ENCODE measurements at places on chromosomes 2 and 18. TPM values are rescaled to one million over a fixed set of nuclear protein-coding genes. Genes with fewer than 3 reads are reported as not detected.

GRCh38 chr2:22798386-22798785 lies 586.6 kb upstream of the KLHL29 start:
- DNase-seq: no peak

DNA sequence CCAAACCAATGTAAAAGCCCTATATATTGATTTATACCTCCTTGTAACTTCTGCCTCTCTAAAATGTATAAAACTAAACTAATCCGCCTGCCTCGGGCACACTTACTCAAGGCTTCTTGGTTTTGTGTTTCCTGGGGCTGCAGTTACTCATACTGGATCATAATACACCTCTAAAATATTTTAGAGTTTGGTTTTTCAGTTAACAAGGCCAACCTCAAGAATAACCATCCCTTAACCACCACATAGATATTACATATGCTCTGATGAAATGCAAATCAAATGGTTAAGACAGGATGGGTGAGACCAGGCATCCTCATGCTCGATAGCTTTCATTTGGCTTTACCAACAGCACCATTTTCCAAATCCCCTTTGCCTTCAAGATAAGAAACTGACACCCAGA lies 46.4 kb downstream of the UXS1 start:
- DNase-seq: no peak

Gene ABCG5
- not detected for total RNA-seq

GRCh38 chr2:224570328-224570993 lies 14.7 kb downstream of the CUL3 start:
- DNase-seq: no peak

Gene CD207
- total RNA-seq: not detected

GRCh38 chr2:61125798-61126197 lies 36.2 kb upstream of the C2orf74 start:
- DNase-seq: no peak

Gene MGAT4A
- total RNA-seq: 80.8 TPM

DNA sequence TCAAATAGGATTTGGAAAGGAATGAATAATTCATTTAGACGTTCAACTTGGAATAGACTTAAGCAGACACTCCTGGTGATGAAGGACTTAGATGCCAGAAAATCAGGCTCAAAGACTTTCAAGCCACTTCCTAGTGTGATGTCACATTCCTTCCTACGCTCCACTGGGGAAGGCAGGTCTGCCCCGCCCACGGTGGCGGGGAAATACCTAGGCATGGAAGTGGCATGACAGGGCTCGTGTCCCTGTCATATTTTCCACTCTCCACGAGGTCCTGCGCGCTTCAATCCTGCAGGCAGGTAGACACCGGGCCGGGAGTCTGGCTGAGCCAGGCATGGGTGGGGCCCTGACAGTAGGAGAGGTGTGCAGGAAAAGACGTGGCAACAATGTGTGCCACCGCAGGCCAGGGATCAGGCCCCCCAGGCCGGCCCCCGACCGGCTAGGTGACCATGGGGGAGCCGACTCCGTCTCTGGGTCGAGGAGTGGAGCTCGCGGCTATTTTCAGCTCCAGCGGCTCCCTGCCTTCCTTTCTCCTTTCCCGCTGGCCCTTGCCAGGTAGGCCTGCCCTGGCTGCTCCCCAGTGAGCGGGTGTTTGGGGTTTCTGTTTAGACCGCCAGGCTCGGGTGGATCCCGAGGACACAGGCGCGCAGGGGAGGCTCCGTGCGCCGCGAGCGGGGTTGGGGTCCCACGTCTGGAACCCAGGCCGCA lies at the start of gene IL1RL2:
Gene IL1RL2, plus strand, starts transcription at position 233 of the 705 bp plus-strand sequence. CDS start 845 bp downstream, outside the sequence.
- no peak for DNase-seq

DNA sequence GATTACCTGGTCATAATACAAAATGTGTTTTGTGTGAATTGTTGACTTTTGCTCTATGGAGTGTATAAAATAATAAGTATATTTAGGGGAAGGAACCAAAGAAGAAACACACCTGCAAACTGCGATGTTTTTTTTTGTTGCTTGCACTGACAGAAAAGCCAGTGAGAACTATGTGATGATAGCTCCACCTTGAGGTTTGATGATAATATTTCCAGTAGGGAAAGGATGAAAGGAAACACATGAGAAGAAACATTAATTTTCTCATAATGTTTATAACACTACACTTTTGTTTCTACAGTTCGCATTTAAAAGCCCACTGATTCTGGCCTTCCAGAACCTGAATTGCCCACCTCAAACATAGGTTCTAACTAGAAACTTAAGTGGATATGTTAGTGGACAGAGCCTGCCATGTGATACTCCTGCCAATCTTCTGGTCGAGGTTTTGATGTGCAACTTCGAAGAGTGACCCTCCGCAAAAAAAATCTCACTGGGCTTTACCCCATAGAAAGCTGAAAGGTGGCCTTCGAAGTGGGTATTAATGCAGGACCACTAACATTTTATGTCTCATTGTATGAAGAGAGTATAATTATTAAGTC lies 476.4 kb upstream of the SPHKAP start:
- DNase-seq: no peak

DNA sequence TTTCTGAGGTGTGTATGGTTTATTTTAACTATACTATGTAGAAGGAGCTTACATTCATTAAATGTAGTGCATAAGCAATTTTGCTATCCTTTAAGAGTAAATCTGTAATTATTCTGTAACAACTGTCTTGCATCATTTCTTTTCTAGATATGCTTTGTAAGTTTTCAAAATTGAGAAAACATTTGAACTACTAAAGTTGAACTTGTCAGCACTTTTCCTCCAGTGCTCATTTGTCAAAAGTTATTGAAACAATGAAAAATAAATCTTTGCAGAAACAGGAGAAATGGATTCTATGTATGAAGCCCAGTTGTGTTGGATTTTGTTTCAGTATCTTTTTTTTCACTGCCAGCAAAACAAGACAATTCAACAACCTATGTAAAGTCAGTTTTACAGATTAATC lies 14.5 kb upstream of the ZNF385B start:
- DNase-seq: no peak

Gene NEU2
- not detected for total RNA-seq

GRCh38 chr2:7930800-7931635 lies 750.8 kb upstream of the ID2 start:
- DNase-seq: no peak

Gene MLPH
- total RNA-seq: 2.0 TPM

Gene IMPA2
- total RNA-seq: 8.4 TPM

Gene CHRND
- not detected for total RNA-seq

- DNase-seq: no peak
Observed at GRCh38 chr18:58668211-58668610, 3.1 kb upstream of the MALT1 start.

Gene RAB6C
- not detected for total RNA-seq

Gene FBXO36
- total RNA-seq: 1.7 TPM

GRCh38 chr2:84830095-84830494 lies 50.8 kb downstream of the TRABD2A start:
- no peak for DNase-seq

DNA sequence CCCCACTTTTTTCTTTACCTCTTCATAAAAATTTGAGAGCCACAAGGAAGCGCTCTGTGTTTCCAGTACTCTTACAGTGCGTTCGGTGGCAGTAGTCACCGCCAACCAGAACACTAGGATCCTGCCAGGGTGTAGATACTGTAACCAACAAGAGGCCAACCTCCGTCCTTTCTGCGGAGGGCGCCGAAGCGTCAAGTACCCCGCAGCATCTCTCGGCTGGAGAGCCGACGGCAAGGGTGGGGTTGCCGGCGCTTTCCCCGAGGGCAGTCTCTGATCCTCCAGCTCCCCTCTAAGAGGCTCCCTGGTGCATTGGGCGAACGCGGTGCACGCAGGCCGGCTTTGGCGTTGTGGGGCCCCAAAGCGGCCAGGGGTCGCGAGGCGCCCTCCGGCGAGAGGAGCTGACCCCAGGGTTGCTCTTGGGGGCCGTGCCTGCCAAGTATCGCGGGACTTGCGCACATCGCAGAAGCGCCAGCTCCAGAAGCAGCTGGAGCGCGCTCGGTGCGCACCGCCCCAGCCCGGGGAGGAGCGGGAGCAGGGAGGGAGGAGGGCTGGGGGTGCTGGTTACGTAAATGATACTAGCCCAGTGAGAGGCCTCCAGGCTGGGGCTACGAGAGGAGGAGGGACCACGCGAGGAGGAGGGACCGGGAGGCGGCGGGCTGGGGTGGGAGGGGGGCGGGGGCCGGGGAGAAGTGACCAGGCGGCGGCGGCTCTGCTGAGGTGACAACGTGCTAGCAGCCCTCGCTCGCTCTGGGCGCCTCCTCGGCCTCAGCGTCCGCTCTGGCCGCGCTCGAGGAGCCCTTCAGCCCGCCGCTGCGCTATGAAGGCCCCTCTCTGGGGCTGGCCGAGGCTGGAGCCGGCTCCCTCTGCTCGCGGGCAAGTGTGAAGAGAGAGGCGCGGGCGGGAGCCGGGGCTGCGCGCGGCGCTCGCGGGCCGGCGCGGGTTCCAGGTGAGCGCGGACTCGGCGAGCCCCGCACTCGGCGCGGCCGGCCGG lies at the start of gene GALNT13:
Gene GALNT13, plus strand, starts transcription at position 692 of the 991 bp plus-strand sequence.
- no peak for DNase-seq

GRCh38 chr2:178912416-178913048 lies 105.3 kb upstream of the TTN start:
- DNase-seq: no peak

DNA sequence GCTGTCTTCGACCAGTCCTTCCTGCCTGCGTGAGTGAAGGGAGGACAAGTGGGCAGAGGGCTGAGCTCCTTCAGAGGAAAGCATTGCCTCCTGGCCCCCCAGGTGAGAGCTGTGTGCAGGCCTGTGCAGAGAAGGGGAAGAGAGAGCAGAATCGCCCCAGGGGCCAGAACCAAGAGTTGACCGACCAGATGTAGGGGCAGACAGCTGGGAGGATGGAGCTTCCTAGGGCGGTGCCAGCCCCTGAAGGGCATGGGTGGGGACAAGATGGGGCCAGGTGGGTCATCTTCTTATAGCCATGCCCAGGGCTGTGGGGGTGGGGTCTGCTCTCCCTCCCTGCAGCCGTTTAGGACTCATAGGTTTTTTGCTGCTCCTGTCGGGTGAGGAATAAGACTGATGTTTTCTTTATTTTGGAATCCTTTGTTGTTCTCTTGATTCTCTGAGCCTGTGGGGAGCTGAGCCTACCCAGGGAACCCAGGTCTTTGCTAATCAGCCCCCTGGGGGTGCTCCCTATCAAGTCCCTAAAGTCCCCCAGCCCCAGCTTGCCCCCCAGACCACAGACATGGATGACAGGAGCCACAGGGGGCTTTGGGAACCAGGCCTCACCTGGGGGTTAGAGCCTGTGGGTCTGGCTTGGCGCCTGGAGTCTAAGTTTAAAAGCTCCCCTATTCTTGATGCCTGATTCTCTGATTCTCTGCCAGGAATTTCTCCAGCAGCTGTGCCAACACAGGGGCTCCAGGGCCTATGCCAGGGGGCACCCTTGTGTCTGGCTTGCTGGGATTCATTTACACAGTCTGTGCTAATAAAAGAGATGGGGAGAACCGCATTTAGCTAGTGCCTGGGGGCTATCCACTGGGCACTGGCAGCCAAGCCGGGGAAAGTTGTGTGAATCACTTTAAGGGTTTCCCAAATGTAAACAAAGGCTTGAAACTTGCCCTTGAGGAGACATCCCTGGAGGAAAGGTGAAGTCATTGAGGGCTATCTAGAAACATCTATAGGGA lies 9.3 kb upstream of the EFHD1 start:
- no peak for DNase-seq

Measured in thoracic aorta (tissue), 2 donors.